ENCODE measurements at places on chromosomes 7 and 10. TPM values are rescaled to one million over a fixed set of nuclear protein-coding genes. Genes with fewer than 3 reads are reported as not detected.

GRCh38 chr7:142711746-142712616 lies 37.3 kb upstream of the PRSS1 start:
- DNase-seq = peak; percentile 66

DNA sequence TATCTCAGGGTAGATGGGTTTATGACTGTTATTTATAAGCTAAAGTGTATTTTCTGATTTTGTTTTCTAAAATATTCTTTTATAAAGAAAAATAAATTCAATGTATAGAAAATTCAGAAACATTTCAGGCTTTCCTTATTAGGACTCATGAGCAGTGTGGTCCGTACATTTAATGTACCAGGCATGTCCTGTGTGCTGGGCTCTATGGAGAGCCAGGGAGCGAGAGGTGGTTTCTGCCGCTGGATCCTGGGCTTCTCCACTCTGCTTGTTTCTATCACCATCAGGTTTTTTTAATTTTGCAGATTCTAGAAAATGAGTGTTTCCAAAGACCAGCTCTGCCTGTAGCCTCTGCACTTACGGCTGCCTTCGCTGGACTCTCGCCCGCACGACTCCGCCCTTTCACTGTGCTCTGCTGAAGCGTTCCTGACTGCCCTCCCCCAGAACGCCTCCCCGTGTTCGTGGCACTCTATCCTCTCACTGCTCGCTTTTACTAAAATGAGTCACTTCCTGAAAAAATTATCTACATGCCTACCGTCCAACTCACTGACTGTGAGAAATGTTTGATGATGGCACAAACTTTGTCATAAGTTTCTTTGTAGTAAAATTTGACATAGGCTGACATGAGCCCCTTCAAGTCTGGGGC lies 188.5 kb downstream of the ZMYND11 start:
- peak; percentile 91 for DNase-seq

GRCh38 chr7:127899411-127899810 lies 131.8 kb downstream of the LRRC4 start:
- DNase-seq = no peak

- DNase-seq = no peak
Observed at GRCh38 chr10:127085957-127086356, 110.4 kb downstream of the INSYN2A start.

DNA sequence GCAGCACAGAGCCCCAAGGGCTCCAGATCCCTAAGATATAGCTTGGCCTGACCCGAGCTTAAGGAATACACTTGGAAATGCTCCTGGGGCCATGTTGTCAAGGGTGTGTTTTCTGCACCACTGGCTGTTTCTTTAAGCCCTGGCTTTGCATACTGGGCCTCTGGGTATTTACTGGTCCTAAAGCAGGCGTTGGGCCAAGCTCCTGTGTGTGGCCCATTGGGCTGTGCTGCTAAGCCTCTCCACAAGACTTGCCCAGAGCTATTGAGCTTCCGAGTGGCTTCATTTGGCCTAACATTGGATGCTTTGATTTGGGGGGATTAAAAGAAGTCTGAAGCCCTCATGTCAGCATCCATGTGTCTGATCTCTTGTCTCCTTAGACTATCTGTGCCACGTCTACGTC lies 5.2 kb downstream of the YKT6 start:
- no peak for DNase-seq

- no peak for DNase-seq
Observed at GRCh38 chr7:94431619-94432280, 37.1 kb downstream of the COL1A2 start.

GRCh38 chr7:156811706-156812105 lies 81.3 kb downstream of the LMBR1 start:
- no peak for DNase-seq

GRCh38 chr7:105759670-105760550 lies 116.5 kb downstream of the ATXN7L1 start:
- peak; percentile 66 for DNase-seq

GRCh38 chr7:111266613-111267012 lies 175.7 kb downstream of the LRRN3 start:
- no peak for DNase-seq

GRCh38 chr10:131674130-131674529 lies 226.7 kb upstream of the PPP2R2D start:
- DNase-seq = no peak

DNA sequence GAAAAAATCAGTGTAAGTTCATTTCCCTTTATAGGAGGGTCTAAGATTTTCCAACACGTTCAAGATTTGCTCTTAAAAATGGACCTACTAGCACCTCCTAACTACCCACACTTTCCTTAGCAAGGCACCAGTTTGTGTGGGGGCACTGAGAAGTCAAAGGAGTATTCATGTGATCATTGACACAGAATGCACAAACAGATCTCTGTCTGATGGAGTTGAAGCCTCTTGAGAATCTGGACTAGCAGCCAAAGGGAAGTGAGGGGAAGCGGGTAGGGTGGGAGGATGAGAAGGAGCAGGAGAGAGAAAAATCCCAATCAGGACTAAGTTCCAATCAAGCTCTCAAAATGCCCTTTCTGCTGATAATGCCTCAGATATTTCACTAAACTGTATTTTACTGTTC lies 4.1 kb downstream of the MMS19 start:
- no peak for DNase-seq

DNA sequence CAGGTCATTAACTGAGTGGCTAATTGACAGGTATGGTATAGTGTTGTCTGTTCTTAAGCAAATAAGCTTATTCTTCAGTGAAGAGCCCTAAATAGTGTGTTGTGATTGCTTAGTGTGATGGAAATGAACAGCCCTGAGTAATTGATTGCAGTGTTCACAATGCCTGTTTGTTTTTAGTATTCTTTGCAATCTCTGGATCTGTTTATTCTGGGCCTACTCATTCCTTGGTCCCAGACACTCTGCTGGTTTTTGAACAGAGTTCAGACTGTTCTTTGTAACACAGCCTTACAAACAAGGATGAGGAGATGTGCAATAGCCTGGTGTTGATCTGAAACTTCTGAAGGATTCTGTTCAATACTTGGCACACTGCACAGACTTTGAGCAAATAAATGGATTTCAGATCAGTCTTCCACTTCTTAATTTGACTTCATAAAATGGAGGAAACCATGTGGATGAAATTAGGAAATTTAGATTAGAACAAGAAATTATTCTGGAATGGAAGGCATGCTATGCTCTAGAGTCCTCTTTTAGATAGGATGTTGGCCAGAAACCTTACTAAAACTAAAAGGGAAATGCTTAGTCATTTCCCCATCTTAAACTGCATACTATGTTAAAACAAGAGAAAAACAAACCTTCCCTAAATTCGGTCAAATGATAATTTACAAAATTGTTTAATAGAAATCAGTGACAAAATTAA lies 444.2 kb upstream of the SEMA3D start:
- DNase-seq = no peak

GRCh38 chr7:117165656-117166055 lies 157.2 kb downstream of the WNT2 start:
- no peak for DNase-seq

DNA sequence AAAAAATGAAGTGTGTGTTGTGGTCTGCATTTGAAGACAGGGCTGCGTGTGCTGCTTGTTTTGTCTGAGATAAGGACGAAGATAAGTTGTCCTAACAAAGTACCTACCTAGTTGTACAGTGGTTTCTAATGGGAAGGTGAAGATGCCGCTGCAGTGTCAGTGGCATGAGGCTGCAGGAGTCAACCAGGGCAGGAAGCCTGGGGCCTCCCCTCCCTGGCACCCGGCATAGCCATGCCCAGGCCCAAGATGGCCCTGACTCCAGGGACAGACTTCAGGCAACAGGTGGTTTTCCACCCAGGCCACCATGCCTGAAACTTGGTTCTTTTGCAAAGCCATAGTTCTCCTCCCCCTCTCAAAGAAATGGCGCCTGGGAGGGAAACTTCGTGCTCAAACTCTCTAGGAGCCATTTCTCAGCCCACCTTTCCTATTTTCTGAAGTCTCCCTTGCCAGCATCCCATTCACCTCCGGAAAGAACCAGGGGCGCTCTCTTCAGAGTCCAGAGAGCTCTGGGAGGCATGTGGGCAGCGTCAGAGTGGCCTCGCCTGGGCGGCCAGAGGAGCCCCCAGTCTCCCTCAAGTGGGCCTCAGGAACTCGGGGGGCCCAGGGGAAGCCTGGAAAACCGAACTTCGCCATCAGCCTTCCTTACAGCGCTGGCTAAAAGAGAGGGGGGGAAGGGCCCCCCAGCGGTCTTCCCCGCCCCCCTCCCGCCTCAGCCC lies 2.1 kb upstream of the KAT6B start:
- DNase-seq = no peak

- no peak for DNase-seq
Observed at GRCh38 chr7:4965295-4966022, 6.5 kb upstream of the MMD2 start.

DNA sequence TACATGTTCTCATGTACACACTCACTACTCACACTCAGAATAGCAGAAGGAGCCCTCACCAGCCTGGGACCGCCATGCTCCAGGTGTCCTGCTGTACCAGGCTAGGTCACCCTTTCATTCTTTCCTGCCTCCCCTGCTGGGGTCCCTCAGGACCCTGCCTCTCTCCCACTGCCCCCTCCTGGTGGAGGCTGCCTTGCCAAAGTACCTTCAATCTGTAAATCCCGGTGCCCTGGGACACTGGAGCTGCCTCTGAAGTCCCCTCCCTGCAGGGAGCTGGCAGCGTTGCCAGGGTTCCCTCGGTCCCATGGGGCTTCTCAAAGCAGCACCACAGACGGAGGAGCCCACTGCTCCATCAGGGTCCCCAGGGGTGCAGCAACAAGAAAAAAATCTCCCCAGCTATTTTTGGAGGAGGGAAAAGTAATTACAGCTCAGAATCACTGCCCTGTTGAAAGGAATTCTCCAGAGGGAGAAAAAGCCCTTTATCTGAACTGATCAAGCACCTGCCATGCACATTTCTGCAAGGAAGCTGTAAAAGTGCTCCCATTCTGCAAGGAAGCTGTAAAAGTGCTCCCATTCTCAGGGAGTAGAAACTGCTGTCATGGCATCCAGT lies 259.9 kb downstream of the PTPRN2 start:
- DNase-seq = no peak

DNA sequence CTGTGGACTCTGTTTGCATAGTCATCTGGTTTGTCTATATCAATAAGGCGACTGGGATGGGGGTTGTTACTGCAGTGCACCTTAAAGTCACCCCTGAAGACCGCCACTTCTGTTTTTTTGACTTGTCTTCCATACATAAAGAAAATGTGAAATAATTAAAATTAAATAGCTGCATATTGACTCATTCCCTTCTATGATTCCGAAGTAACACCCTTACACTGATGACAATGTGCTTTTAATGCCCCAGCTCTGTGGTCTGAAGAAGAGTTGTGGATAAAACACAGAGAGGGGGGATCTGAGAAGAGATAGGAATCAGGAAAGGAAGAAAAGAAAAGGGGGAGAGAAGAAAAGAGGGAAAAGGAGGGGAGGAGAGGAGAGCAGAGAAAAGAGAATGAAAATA lies 796.9 kb upstream of the MBL2 start:
- no peak for DNase-seq

DNA sequence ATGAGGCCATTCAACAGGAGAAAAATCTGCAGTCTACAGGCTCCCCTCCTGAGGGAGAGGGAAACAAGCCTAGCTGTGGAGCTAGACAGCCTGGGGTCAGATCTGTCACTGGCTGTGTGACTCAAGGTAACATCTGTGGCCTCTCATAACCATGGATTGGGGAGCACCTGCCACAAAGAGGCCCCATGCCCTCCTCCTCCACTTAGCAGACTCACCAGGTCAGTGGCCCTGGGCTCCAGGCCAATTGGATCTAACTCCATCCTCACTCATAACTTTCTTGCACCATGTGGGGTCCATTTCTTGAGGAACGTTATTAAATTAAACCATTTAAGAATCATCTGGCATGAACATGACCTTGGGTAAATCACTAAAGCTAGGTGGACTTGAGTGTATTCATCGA lies 1.8 kb downstream of the GDF10 start:
- no peak for DNase-seq

- peak; percentile 91 for DNase-seq
Observed at GRCh38 chr7:137667633-137668387, 179.0 kb downstream of the DGKI start.

- DNase-seq = no peak
Observed at GRCh38 chr7:139426258-139427028, 57.0 kb downstream of the KLRG2 start.

GRCh38 chr10:118412132-118412760 lies 70.1 kb upstream of the FAM204A start:
- DNase-seq = no peak

Gene BHLHA15
- total RNA-seq = not detected

Gene BCL7B
- total RNA-seq = 66.7 TPM

Gene EEPD1
- total RNA-seq = 10.7 TPM

Gene AKR1B15
- total RNA-seq = not detected

Gene FOXI2
- total RNA-seq = not detected

Gene STRIP2
- total RNA-seq = 9.6 TPM

Gene PNLIPRP2
- not detected for total RNA-seq

Gene CCDC71L
- 29.7 TPM for total RNA-seq

Gene TSPAN33
- total RNA-seq = 15.1 TPM

Gene ABCC2
- 0.80 TPM for total RNA-seq

Gene PLPP4
- total RNA-seq = 3.9 TPM

Gene AGBL3
- 3.3 TPM for total RNA-seq

Gene GRM3
- total RNA-seq = not detected

Gene MSANTD7
- total RNA-seq = 14.4 TPM

Gene BRI3
- 14.4 TPM for total RNA-seq

Gene SFR1
- total RNA-seq = 14.4 TPM
